ENCODE measurements at places on chromosomes 12 and 14.

DNA sequence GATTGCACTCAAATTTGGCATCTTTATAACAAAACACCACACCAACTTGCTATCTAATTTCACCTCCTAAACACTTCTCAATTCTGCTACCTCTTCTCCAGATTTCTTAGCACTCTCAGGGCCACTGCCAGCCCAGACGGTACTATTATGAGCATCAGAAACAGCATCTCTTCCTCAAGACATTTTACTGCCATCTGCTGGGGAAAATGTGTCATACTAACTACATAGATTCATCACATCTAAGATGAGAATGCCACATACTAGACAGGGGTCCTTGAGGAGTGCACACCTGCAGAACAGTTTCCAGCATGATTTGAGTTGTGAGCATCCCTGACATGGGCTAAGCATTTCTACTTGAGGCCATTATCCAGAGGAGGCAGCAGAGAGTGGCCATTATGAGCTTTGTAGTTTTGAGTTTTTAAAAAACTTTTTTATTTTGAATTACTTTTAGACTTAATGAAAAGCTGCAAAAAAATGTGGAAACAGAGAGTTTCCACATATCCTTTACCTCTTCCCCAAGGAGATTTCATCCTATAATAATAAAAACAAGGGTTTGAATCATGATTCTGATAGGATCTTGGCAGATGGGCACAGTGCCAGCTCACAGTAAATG lies 15.1 kb upstream of the GRIP1 start:
- no peak for DNase-seq

DNA sequence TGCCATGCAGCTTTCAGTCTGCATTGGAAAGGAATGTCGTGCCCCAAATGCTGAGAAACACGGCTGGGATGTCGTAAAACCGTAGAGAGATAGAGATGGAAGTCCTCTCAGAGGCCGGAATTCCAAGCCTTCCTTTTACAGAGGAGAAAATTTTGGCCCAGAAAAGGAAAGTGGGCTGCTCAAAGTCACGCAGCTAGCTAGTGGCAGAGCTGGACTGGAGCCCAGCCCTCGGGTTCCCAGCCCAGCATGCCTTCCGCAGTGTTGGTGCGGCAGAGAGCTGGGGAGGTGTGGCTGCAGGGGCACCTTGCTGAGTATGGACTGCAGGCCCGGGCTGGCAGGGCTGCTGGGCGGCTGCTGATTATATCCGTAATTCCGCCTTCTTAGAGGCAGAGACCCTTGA lies 50.3 kb downstream of the KCNA1 start:
- DNase-seq, result no peak

- DNase-seq, result no peak
Observed at GRCh38 chr12:5429741-5430557, 2.0 kb upstream of the NTF3 start.

DNA sequence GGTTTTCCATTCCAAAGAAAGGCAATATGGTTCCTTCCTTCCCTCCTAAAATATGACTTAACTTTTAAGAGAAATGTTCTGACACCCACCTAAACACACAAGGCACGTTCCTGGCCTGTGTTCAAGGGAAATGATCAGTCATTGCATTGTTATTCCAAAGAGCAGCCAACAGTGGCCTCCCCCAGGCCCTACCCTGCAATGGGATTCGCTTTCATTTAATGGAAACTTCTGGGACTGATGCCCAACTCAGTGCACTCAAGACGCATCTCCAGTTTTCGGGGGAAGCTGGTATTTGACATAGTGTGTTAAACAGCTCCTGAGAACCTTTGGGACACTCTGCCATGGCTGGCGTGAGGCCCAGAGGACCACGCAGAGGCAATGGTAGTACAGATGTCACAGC lies 65.9 kb downstream of the DDX51 start:
- DNase-seq, result peak; percentile 38

DNA sequence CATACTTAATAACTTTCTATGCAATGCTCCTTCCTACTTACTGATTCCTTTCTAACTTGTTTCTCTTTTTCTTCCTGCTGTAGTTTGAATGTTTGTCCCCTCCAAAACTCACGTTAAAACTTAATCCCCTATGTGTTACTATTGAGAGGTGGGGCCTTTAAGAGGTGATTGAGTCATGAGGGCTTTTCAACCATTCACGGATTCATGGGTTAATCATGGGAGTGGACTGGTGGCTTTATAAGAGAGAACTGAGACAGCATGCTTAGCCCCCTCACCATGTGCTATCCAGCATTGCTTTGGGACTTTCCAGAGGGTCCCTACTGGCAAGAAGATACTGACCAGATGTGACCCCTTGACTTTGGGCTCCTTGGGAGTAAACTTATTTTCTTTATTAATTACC lies 66.0 kb upstream of the TRIM9 start:
- DNase-seq, result no peak

GRCh38 chr12:39805651-39806050 lies 186.0 kb upstream of the ABCD2 start:
- DNase-seq, result no peak

DNA sequence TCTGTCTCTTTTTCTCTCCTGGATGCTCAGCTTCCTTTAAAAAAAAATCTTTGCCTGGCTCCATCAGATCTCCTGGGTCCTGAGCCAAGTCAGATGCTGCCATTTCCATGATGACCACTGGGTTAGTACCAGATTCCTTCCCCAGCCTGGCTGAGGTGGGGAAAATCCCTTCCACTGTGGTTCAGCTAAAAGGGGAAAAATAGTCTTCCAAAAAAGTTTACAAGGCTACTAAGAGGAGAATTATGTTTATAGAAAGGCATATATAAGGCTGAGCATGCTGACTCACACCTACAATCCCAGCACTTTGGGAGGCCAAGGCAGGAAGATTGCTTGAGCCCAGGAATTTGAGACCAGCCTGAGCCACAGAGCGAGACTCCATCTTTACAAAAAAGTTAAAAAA lies 28.4 kb upstream of the GAS2L3 start:
- DNase-seq, result no peak

DNA sequence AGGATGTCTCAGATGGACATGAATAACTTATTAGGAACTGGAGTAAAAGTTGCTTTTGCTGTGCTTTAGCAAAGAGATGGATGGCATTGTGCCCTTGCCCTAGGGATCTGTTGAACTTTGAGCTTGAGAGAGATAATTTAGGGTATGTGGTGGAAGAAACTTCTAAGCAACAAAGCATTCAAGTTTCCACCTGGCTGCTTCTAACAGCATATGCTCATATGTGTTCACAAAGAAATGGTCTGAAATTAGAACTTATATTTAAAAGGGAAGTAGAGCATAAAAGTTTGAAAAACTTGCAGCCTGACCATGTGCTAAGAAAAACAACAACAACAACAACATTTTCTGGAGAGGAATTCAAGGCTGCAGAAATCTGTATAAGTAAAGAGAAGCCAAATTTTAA lies 7.9 kb upstream of the CPSF6 start:
- no peak for DNase-seq

DNA sequence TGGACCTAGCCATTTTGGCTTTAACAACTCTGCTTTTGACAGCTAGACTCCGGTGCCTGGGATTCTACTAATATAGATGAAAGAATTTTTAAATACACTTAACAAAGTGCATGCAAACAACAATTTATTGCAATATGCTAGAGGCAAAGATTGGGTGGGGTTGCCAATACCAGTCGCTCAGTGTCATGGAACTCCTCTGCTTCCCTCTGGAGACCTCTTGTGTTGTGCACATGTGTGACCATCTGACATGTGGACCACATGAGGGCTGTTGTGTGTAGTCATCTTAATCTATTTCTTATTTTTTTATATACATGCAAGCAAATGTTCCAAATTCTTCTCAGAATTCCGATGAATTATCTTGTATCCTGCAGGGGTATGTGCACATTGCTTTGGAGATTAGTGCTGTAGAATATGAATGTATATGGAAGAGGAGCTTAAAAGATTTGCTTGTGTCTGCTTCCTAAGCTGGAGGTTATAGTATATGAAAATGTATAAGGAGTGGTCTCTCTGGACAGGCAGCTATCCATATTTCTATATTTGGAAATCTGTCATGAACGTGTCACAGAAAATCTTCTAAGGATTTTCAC lies 24.2 kb upstream of the STXBP6 start:
- no peak for DNase-seq

GRCh38 chr12:92603741-92604432 lies 98.9 kb upstream of the PLEKHG7 start:
- DNase-seq, result no peak

GRCh38 chr12:75864161-75864560 lies 167.4 kb downstream of the PHLDA1 start:
- DNase-seq, result no peak

DNA sequence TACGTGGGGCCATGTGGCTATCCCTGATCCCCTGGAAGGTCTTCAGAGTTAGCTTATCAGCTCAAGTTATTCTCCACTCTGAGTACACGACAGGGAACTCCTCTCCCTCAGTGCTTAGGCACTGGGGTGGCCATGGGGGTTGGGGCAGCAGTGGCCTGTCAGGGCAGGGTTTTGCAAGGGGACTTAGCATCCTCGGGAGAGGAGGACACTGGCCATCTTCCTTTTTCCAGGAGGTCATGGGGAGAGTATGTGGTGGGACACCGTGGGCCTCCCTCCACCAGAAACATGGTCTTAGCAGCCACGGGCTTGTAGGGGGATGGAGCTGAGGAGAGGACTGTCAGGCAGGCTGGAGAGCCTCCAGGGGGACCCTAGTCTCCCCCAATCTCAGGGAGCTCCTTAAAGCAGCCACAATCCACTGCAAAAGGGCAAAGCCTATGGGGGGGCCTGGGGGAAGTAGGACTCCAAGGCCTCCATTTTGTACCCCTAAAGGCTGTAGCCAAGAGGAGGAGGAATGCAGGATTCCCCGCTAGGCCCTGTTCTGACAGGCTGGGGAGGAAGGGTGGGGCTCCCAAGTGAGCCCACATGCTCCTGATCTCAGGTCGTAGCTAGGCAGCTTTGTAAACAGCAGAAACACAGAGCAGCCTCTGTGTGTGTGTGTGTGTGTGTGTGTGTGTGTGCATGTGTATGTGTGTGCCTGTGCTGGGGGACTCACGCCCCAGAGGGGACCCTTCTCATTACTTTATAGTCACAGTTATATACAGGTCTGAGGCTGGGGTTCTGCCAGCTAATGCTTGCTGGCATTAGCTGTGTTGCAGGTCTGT lies 36.6 kb downstream of the KRT80 start:
- no peak for DNase-seq

GRCh38 chr12:29741342-29742241 lies 42.1 kb downstream of the TMTC1 start:
- DNase-seq, result no peak

DNA sequence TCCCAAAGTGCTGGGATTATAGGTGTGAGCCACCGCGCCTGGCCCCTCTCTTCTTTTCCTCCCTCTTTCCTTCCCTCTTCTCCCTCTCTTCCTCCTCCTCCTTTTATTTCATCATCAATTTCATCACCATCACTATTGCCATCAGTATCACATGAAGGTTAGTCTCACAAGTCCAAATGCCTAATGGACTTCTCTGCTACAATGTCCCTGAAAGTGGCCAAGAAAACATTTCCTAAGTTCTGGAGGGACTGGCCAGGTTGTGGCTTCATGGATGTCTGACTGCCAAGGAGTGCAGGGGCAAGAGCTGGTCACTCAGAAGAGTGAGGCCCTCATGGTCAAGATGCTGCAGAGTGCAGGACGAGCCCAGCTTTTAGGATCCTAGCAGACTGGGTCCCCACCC lies 97.6 kb downstream of the SYNE3 start:
- no peak for DNase-seq

DNA sequence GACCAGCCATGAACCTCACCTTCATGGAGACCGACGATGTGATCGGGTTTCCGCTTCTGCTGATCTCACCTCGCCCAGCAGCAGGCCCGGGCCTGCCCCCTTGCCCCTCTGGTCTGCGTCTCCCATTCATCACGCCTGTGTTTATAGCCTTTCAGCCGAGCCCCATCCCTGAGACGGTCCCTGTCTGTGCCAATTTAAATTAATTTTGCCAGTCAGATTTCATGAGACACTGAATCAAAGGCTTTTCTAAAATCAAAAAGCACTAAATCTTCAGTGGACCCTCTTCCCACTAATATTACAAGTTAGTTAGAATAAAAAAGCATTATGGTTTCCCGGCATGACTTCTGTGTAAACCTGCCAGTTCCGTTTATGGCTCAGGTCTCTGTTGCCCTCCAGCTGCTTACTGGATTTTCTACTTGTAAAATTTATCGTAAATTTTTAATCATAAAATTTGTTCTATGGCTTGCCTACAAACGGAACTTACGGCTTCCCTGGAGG lies 155.9 kb downstream of the ESRRB start:
- no peak for DNase-seq

- DNase-seq, result no peak
Observed at GRCh38 chr14:68492381-68493151, 300.3 kb downstream of the ZFP36L1 start.

- DNase-seq, result no peak
Observed at GRCh38 chr14:103124501-103125001, 1.3 kb downstream of the TNFAIP2 start.

DNA sequence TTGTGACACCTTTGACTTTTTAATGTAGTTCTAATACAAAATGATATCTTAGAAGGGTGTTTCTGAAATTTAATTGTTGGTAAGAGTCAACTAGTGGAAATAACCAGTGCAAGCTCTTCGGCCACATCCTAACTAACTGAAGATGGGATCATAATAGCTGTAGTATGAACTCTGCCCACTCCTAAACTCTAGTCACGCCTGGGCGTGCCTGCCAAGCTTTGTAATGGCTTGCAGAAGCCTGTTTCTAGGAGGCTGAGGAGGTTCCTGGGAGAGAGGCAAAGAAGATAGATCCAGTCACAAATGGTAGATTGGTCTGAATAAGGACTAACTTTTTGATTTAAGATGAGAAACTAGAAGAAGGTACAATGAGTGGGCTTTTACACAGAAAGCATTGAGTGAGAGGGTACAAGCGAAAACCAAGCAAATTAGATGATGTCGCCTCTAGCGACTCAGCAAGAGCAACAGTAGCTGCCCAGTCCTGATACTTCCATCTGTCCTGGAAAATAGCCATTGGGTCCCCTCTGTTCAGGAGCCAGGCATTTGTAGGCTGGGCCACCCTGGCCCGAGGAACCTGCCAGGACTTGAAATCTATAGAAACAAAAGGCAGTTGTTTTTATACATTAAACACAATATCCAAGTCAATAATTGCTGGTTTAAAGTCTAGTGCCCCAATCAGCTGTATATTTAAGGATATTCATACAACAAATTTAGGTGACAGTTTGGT lies 148.8 kb downstream of the SLC38A4 start:
- no peak for DNase-seq

- no peak for DNase-seq
Observed at GRCh38 chr14:31110872-31111271, 84.7 kb upstream of the STRN3 start.

Data from omental fat pad (tissue), 4 donors.